Pancreas (tissue), 10 donors: ENCODE measurements at places on chromosomes 11 and 22. TPM values are rescaled to one million over a fixed set of nuclear protein-coding genes. Genes with fewer than 3 reads are reported as not detected.
A peak's percentile ranks its signal among the peaks of the same experiment; 100 is the strongest.

NXPE2 gene
- total RNA-seq, result not detected

- DNase-seq, result no peak
- no peaks in the 10 kb centered on the region for H3K27me3 ChIP-seq
- H3K27ac ChIP-seq, result no peak overlapping the region
- H3K4me3 ChIP-seq, result no peak overlapping the region
These were observed 565.9 kb downstream of the ETS1 start for GRCh38 chr11:128021349-128022006.

- no peaks in the 10 kb centered on the region for H3K27me3 ChIP-seq
- H3K27ac ChIP-seq, result no peak overlapping the region
- DNase-seq, result no peak
These were observed 968.1 kb downstream of the LRRC4C start for GRCh38 chr11:40491341-40491740.

- H3K36me3 ChIP-seq, result no peaks in the 10 kb centered on the region
- no peak for DNase-seq
- no peaks in the 10 kb centered on the region for H3K4me1 ChIP-seq
- H3K27ac ChIP-seq, result no peak overlapping the region
These were observed 399.6 kb downstream of the TMEM135 start for GRCh38 chr11:87437133-87437843.

DNA sequence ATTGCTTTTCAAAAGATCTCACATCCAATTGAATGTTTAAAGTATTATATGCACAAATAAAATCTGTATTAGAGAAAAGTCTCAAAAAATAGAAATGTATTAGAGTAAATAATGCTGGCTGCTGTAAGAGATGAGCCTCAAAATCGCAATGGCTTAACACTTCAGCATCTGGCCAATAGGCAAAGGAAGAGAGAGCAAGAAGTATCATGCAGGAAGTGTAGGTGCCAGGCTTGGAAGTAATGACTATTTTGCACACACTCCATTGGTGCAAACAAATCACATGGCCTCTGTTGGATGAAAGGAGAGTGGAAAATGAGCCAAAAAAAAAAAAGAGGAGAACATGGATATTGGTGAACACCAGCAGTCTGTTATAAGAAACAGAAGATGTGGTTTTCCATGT lies 193.0 kb upstream of the E2F8 start:
- no peak overlapping the region for H3K4me3 ChIP-seq
- DNase-seq, result no peak
- peaks cover 27% of the 10 kb centered on the region for H3K4me1 ChIP-seq
- no peak overlapping the region for H3K27ac ChIP-seq
- H3K36me3 ChIP-seq, result no peaks in the 10 kb centered on the region
- no peaks in the 10 kb centered on the region for H3K27me3 ChIP-seq

- DNase-seq, result no peak
- H3K36me3 ChIP-seq, result no peaks in the 10 kb centered on the region
- no peaks in the 10 kb centered on the region for H3K4me1 ChIP-seq
- no peaks in the 10 kb centered on the region for H3K27me3 ChIP-seq
- H3K4me3 ChIP-seq, result no peak overlapping the region
These were observed 140.7 kb downstream of the APIP start for GRCh38 chr11:34775417-34775888.

PNPLA5 gene
- total RNA-seq, result not detected

- H3K27ac ChIP-seq, result no peak overlapping the region
- H3K36me3 ChIP-seq, result no peaks in the 10 kb centered on the region
- no peaks in the 10 kb centered on the region for H3K27me3 ChIP-seq
- no peaks in the 10 kb centered on the region for H3K4me1 ChIP-seq
- no peak overlapping the region for H3K4me3 ChIP-seq
These were observed 681.2 kb downstream of the NELL1 start for GRCh38 chr11:21350613-21351012.

GRCh38 chr11:8092587-8093424 lies 11.8 kb downstream of the TUB start:
- H3K4me3 ChIP-seq, result no peak overlapping the region
- no peaks in the 10 kb centered on the region for H3K4me1 ChIP-seq
- no peak overlapping the region for H3K27ac ChIP-seq
- DNase-seq, result peak; percentile 72
- H3K36me3 ChIP-seq, result no peaks in the 10 kb centered on the region
